ENCODE measurements at places on chromosomes 4 and X. TPM values are rescaled to one million over a fixed set of nuclear protein-coding genes. Genes with fewer than 3 reads are reported as not detected.

DNA sequence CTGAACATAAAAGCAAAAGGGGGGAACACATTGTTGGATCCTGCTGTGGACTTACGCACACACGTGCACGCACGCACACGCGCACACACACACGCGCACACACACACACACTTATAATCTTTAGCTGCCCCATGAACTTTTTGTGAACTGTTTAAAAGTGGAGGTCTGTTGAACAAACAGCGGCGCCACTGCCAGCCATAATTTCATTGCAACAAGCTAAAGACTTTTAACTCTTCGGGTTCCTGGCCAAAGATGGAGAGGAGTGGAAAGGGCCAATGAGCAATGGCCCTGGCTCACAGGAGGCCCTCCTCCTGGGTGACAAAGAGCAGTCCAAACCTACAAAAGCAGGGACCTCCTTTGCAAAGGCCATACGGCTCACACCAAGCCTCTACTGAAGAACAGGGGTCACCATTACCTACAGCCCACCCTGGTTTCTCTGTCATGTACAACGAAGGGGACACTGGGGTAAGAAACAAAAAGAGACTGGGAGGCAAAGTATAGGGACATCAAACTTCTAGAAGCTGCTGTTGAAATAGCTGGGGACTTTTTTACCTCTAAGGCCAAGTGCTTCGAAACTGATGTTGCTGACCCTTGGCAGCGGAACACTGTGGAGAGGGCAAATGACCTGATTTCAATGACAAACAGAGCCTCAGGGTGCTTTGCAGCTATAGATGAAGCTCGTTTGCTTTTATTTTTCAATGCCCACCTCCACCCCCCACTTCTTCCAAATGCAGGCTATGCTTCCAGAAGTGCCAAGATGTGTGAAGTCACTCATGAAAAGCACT lies 16.7 kb downstream of the BCOR start:
- H3K27ac ChIP-seq, result no peak overlapping the region
- no peak overlapping the region for H3K4me3 ChIP-seq
- no peaks in the 10 kb centered on the region for H3K36me3 ChIP-seq
- no peak for DNase-seq
- H3K27me3 ChIP-seq, result no peaks in the 10 kb centered on the region
- H3K4me1 ChIP-seq, result 0 out of 2 replicates have a peak, but pooled peaks cover 7% of the 10 kb centered on the region

DNA sequence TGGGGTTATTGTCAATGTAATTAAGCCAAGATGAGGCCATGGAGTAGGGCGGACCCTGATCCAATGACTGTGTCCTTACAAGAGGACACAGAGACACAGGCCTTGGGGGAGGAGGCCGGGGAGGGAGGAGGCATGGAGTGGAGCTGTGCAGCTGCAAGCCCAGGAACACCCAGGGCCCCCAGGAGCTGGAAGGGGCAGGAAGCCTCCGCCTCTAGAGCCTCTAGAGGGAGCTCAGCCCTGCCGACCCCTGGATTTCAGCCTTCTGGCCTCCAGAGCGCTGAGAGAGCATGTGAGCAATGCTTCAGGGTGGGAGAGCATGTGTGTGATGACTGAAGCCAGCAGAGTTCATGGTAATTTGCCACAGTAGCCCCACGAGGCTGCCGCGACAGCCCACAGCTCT lies 234.6 kb downstream of the AFAP1 start:
- H3K36me3 ChIP-seq, result no peaks in the 10 kb centered on the region
- no peak overlapping the region for H3K27ac ChIP-seq
- H3K4me1 ChIP-seq, result peaks cover 4% of the 10 kb centered on the region
- no peak overlapping the region for H3K4me3 ChIP-seq
- DNase-seq, result peak; percentile 16

DNA sequence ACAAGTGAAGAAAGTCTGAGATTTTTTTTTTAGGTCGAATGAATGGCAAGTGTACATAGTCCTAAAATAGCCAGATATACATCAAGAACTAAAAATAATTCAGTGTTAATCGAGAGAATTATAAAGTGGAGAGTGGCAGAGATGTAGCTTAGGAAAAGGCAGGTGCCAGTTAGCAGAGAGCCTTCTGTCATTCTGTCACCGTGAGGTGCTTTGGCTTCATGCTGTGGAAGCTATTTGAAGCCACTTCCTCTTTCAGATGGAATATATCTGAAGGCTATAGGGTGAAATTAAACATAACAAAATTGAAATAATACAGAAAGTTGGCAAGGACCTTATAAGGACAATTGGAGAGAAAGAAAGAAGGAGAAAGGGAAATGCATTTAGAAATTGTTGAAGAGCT lies 756.3 kb downstream of the CCSER1 start:
- no peaks in the 10 kb centered on the region for H3K36me3 ChIP-seq
- no peaks in the 10 kb centered on the region for H3K4me1 ChIP-seq
- no peak overlapping the region for H3K4me3 ChIP-seq
- no peak for DNase-seq
- H3K27ac ChIP-seq, result no peak overlapping the region
- H3K27me3 ChIP-seq, result no peaks in the 10 kb centered on the region

DNA sequence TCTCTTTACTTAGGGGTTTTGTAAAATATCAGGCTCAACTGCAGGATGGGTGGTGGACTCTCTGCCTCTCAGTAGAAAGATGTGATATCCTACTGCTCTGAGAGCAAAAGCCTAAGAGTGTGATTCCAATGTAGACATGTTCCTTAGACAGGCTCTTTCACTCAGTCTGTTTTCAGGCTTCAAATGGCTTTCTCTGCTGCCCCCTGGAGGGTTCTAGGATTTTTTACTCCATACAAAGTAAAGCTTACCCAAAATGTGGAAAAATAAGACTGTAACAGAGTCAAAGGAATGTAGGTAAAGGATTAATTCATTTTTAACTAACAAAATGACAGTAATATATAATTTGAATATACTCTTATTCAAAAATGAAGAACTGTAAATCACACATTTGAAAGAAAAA lies 32.1 kb downstream of the ZGRF1 start:
- no peaks in the 10 kb centered on the region for H3K4me1 ChIP-seq
- no peaks in the 10 kb centered on the region for H3K27me3 ChIP-seq
- DNase-seq, result no peak
- no peak overlapping the region for H3K4me3 ChIP-seq
- no peaks in the 10 kb centered on the region for H3K36me3 ChIP-seq

DNA sequence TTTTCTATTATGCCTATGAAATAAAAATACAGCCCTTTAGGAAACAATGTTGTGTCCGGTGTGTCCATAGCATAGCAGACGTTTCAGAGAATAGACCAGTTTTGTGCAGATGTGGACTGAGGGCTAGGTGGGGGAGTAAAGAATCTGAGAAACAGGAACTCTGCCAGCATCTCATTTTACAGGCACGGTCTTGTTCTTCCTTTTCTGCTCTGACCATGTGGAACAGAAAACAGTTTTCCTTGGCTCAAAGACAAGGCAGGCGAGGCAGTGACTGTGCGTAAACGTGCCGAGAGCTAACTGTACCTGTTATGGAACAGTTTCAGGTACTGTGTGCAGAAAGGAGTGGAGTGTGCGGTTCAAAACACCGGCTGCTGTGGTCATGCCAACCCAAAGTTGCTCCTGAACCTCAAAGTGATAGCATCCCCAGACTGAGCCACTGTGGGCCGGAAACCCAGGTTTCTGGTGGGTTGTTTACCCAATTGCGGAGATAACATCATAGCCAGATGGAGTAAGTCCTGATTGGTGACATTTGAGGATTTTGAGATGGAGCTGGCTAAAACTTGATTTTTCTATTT lies 20.2 kb downstream of the CNGA2 start:
- no peak for DNase-seq
- H3K4me1 ChIP-seq, result no peaks in the 10 kb centered on the region
- H3K4me3 ChIP-seq, result no peak overlapping the region
- H3K27ac ChIP-seq, result no peak overlapping the region
- no peaks in the 10 kb centered on the region for H3K27me3 ChIP-seq

DNA sequence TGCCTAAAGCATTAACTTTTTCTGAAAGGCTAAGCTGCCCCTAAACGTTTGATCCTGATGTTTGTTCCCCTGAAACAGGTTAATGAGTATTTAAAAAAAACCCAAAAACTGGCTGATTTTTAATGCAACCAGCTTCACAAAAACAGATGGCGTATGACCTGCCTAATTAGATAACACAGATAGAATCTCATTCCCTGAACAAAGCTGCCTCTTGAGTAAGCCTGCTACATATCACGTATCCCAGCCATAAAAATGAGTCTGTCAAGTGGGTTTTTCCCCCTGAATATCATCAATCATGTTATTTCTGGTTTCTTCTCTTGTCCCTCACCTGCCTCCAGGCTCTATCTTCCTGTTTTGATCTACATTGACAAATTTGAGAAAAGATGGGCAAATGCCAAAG lies 154.2 kb upstream of the FAM9B start:
- no peaks in the 10 kb centered on the region for H3K36me3 ChIP-seq
- no peak for DNase-seq
- H3K4me1 ChIP-seq, result no peaks in the 10 kb centered on the region
- H3K27ac ChIP-seq, result no peak overlapping the region

GRCh38 chr4:73929278-73929677 lies 52.5 kb downstream of the PF4 start:
- no peaks in the 10 kb centered on the region for H3K4me1 ChIP-seq
- no peak overlapping the region for H3K27ac ChIP-seq
- H3K36me3 ChIP-seq, result no peaks in the 10 kb centered on the region
- no peak for DNase-seq
- no peak overlapping the region for H3K4me3 ChIP-seq

GRCh38 chr4:22668301-22668700 lies 24.4 kb upstream of the GBA3 start:
- no peak overlapping the region for H3K27ac ChIP-seq
- no peak overlapping the region for H3K4me3 ChIP-seq
- peaks cover 10% of the 10 kb centered on the region for H3K4me1 ChIP-seq
- no peak for DNase-seq

- H3K4me1 ChIP-seq, result no peaks in the 10 kb centered on the region
- no peak overlapping the region for H3K4me3 ChIP-seq
- no peak for DNase-seq
- H3K36me3 ChIP-seq, result no peaks in the 10 kb centered on the region
- H3K27ac ChIP-seq, result no peak overlapping the region
- no peaks in the 10 kb centered on the region for H3K27me3 ChIP-seq
Observed at GRCh38 chr4:69323284-69323683, 43.0 kb downstream of the UGT2B28 start.

DNA sequence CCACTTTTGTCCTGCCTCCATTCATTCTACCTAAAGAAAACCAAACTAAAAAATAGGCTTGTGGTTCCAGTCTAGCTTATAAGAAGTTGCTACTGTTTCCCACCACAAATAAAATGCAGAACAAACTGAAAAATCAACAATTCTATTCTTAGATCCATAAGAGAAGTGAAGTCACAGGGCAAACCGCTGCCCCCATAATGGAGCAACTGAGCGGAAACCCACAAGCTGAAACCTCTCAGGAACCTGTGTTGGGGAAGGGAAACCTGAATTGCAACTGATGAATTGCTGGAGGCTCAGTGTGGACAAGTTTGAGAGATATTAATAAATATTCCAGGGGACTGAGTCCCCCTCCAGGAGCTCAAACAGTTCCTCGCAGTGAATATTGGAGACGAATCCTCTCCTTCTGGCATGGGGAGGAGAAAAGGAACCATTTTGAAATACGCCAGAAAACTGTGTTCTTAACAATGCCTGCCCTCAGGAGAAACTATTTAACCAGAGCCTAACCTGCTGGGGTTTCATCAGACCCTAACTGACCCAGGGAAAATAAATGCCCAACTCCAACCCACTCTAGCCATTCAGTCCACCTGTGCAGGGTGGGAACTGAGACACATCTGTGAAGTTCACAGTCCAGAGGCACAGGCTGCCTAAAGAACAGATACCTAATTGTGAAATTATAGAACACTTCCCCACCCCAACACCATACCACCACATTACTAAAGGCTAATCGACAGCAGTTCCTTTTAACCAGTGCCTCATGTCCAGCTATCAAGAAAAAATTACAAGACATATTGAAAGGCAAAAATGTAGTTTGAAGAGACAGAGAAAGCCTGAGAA lies 22.8 kb upstream of the SH3RF1 start:
- DNase-seq, result no peak
- H3K4me1 ChIP-seq, result peaks cover 12% of the 10 kb centered on the region
- H3K4me3 ChIP-seq, result no peak overlapping the region
- no peaks in the 10 kb centered on the region for H3K36me3 ChIP-seq

- H3K27ac ChIP-seq, result no peak overlapping the region
- no peaks in the 10 kb centered on the region for H3K27me3 ChIP-seq
- no peaks in the 10 kb centered on the region for H3K36me3 ChIP-seq
- no peak for DNase-seq
Observed at GRCh38 chrX:103107836-103108235, 14.9 kb upstream of the NXF3 start.

- no peak for DNase-seq
- no peak overlapping the region for H3K27ac ChIP-seq
- no peaks in the 10 kb centered on the region for H3K27me3 ChIP-seq
- no peaks in the 10 kb centered on the region for H3K4me1 ChIP-seq
- no peaks in the 10 kb centered on the region for H3K36me3 ChIP-seq
Observed at GRCh38 chr4:108110450-108110849, 58.3 kb downstream of the LEF1 start.

GRCh38 chrX:46574774-46575381 lies 1.3 kb downstream of the CHST7 start:
- no peak overlapping the region for H3K27ac ChIP-seq
- DNase-seq, result no peak
- H3K27me3 ChIP-seq, result no peaks in the 10 kb centered on the region
- H3K4me3 ChIP-seq, result no peak overlapping the region
- no peaks in the 10 kb centered on the region for H3K4me1 ChIP-seq

DNA sequence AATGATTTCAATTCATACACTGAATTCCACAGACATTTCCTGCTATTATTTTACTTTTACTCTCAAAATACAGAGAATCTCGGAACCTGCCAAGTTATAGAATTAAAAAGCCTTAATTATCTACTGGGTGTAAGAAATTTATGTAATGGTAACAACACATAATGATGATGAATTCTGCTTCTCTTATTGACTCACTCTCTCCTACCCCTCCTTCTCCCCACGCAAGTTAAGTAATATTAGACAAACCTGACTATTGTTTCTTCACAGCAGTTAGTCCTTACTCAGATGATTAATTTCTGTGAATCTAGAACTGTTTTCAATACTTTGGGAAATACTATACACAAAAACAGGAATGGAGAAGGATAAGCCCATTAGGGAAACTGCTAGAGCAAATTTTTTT lies 762.0 kb downstream of the CCSER1 start:
- DNase-seq, result no peak
- no peak overlapping the region for H3K27ac ChIP-seq
- no peaks in the 10 kb centered on the region for H3K4me1 ChIP-seq

GRCh38 chr4:23861897-23862296 lies 27.9 kb downstream of the PPARGC1A start:
- no peaks in the 10 kb centered on the region for H3K36me3 ChIP-seq
- H3K27ac ChIP-seq, result no peak overlapping the region
- no peaks in the 10 kb centered on the region for H3K4me1 ChIP-seq
- DNase-seq, result no peak

GRCh38 chr4:169823685-169824084 lies 65.9 kb upstream of the HPF1 start:
- no peak overlapping the region for H3K27ac ChIP-seq
- H3K4me1 ChIP-seq, result no peaks in the 10 kb centered on the region
- no peaks in the 10 kb centered on the region for H3K27me3 ChIP-seq
- H3K4me3 ChIP-seq, result no peak overlapping the region

Gene NCAPG
- 54.0 TPM for total RNA-seq

Gene SCARB2
- 148 TPM for total RNA-seq

Gene GABRG1
- not detected for total RNA-seq

Gene MAOB
- total RNA-seq, result 0.34 TPM

Gene SSX4B
- not detected for total RNA-seq

Gene CYBB
- total RNA-seq, result 0.23 TPM

Gene RNF150
- total RNA-seq, result 0.14 TPM

Gene SUV39H1
- 15.8 TPM for total RNA-seq

Gene RAB40AL
- total RNA-seq, result 0.95 TPM
